Activated CD8-positive, alpha-beta memory T cell treated with anti-CD3 and anti-CD28 coated beads for 1 hour (primary cell): ENCODE measurements at places on chromosomes 4 and X.
A peak's percentile ranks its signal among the peaks of the same experiment; 100 is the strongest.

- DNase-seq = no peak
Observed at GRCh38 chrX:23381099-23382087, 46.7 kb downstream of the PTCHD1 start.

GRCh38 chrX:151825925-151826485 lies 86.7 kb upstream of the MAGEA4 start:
- no peak for DNase-seq

GRCh38 chr4:15717657-15718416 lies 15.0 kb downstream of the BST1 start:
- DNase-seq = no peak

- no peak for DNase-seq
Observed at GRCh38 chr4:135739354-135739753, 1537.8 kb upstream of the PABPC4L start.

DNA sequence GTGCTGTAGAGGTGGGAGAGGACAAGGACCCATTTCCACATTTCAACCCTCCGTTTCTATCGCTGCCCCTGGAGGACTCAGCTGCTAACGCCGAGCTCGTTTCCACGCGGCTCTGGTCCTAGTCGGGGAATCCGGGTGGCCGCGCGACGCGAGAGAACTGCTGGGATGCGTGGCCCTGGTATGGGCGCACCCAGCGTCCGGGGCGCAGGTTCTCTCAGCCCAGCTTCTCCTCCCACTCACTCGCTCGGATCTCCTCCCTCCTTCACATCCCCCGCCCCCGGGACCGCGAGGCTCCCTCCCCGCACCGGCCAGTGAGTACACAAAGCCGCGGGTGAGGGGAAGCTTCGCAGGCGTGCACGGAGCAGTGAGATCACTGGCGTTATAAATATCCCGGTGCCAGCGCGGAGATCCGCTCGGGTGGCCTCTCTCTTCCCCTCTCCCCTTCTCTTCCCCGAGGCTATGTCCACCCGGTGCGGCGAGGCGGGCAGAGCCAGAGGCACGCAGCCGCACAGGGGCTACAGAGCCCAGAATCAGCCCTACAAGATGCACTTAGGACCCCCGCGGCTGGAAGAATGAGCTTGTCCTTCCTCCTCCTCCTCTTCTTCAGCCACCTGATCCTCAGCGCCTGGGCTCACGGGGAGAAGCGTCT lies at the start of gene FGF5:
TSS of gene FGF5 (plus strand) at position 412 of the 649 bp plus-strand sequence. CDS start at position 573, 161 bp downstream.
- no peak for DNase-seq

GRCh38 chrX:103254171-103254824 lies 657 bp downstream of the TCEAL8 start:
- peak; percentile 10 for DNase-seq

GRCh38 chr4:10186228-10187214 lies 69.9 kb upstream of the WDR1 start:
- DNase-seq = no peak

GRCh38 chr4:150355418-150355817 lies 226.5 kb upstream of the MAB21L2 start:
- no peak for DNase-seq

DNA sequence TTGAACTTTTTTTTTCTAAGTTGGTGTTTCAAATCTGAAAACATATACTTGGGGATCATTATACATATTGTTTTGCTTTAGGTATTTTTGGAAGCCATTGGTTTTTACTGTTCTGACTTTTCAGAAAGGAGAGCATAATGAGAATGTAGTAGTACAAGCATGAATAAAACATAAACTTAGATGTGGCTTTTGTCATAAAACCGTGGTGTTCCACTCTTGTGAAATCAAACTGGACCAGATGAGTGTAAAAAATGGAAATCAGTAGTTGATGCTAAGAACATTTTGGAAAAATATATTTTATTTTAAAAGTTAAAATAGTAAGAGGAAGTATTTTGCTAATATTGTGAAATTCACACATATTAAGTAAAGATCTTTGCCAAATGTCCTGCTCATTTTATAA lies 29.6 kb downstream of the GUCY1A1 start:
- DNase-seq = no peak
